CD4-positive, CD25-positive, alpha-beta regulatory T cell (primary cell): ENCODE measurements at places on chromosomes 16 and 17. TPM values are rescaled to one million over a fixed set of nuclear protein-coding genes. Genes with fewer than 3 reads are reported as not detected.

The SEZ6 gene
- 0.76 TPM for total RNA-seq

DNA sequence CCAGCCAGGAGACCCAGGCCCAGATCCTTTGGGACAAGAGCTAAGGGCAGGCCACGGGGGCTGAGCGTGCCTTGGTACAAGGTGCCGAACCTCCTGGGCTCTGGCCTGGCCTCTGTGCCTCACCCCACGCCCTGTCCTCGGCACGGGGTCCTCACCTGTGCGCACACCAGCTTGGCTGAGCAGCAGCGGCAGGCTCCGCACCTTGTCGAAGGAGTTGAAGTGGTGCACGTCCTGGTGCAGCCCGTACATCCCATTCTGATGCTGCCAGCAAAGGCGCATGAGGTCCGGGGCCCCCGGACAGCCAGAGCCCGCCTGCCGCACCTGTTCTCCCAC is 5.3 kb downstream of the SGSH start:
- no peaks in the 10 kb centered on the region for H3K27me3 ChIP-seq
- H3K36me3 ChIP-seq = peaks cover 62% of the 10 kb centered on the region
- H3K27ac ChIP-seq = no peak overlapping the region
- H3K4me1 ChIP-seq = peaks cover 19% of the 10 kb centered on the region

DNA sequence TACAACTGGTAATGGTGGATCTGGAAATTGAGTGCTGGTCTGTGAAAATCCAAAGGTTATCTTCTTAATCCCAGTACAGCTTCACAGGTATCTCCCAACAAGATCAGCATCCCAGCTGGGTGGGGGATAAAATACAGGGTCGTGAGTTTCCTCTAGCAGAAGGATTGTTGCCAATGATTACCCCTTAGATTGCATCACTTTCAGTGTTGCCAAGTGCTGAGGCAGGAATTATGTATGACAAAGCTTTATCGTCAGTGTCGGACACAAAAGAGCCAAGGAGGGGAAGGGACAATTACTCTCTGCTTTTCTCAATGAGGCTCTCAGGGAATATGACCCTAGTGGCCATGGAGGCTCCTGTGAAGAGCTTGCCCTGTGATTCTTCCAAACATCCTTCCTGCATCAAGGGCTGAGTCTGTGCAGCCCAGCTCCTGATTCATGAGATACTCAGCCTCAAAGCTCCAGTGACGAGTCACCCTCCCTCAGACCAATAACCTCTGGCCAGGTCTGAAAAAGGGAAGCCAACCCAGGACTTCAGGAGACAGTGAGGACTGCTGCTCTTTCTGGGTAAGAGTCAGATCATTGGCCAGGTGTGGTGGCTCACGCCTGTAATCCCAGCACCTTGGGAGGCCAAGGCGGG is 15.0 kb downstream of the OR1F1 start:
- no peaks in the 10 kb centered on the region for H3K36me3 ChIP-seq
- no peak overlapping the region for H3K27ac ChIP-seq
- H3K4me3 ChIP-seq = no peak overlapping the region
- H3K4me1 ChIP-seq = no peaks in the 10 kb centered on the region
- DNase-seq = no peak

GRCh38 chr16:81544700-81545271 is 100.2 kb downstream of the CMIP start:
- H3K36me3 ChIP-seq = no peaks in the 10 kb centered on the region
- no peaks in the 10 kb centered on the region for H3K27me3 ChIP-seq
- no peak for DNase-seq
- H3K4me3 ChIP-seq = no peak overlapping the region
- H3K4me1 ChIP-seq = no peaks in the 10 kb centered on the region
- no peak overlapping the region for H3K27ac ChIP-seq

The DLX3 gene
- total RNA-seq = not detected

- H3K4me3 ChIP-seq = peak overlapping the region; percentile 24
- no peaks in the 10 kb centered on the region for H3K27me3 ChIP-seq
- H3K4me1 ChIP-seq = peaks cover 33% of the 10 kb centered on the region
Observed at GRCh38 chr17:81980707-81981343, 3.4 kb downstream of the ASPSCR1 start.

DNA sequence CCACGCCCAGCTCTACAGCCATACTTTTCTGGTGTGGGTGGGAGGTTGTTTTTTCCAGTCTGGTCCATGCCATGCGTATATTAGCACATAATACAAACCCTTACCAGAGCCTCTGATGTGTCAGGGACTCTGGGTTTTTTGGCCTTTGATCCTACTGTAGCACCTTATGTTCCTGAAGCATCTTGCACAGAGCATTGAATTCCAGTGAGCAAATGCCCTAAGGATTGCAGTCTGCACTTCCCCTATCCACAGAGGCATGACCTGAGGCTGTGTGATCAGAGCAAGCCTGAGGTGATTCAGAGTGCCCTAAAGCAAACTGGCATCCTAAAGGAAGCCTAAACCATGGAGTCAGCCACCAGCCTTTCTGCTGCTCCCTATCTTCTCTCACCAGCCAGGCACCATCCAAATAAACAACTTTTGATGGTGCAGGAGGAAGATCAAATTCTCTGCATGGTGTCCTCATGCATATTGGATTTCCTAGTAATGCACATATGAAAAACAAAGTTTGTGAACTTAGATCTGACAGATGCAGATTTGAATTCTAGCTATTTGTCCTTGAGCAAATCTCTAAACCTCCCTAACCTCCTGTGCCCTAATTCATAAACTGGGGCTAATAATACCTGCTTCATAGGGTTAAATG is 41.2 kb upstream of the HAS3 start:
- no peaks in the 10 kb centered on the region for H3K27me3 ChIP-seq
- DNase-seq = no peak
- H3K36me3 ChIP-seq = peaks cover 2% of the 10 kb centered on the region
- no peak overlapping the region for H3K4me3 ChIP-seq

The CRYBA1 gene
- total RNA-seq = not detected

GRCh38 chr16:22357635-22357971 is 16.8 kb downstream of the CDR2 start:
- H3K36me3 ChIP-seq = peaks cover 23% of the 10 kb centered on the region
- peak overlapping the region; percentile 72 for H3K4me3 ChIP-seq
- H3K4me1 ChIP-seq = peaks cover 83% of the 10 kb centered on the region

GRCh38 chr17:73624496-73624988 is 19.7 kb downstream of the SDK2 start:
- no peak overlapping the region for H3K27ac ChIP-seq
- no peaks in the 10 kb centered on the region for H3K36me3 ChIP-seq
- H3K27me3 ChIP-seq = no peaks in the 10 kb centered on the region
- no peaks in the 10 kb centered on the region for H3K4me1 ChIP-seq

- H3K27ac ChIP-seq = no peak overlapping the region
- H3K36me3 ChIP-seq = no peaks in the 10 kb centered on the region
- no peak for DNase-seq
- no peaks in the 10 kb centered on the region for H3K27me3 ChIP-seq
Observed at GRCh38 chr16:65225488-65225887, 103.6 kb upstream of the CDH11 start.

- no peak overlapping the region for H3K27ac ChIP-seq
- no peaks in the 10 kb centered on the region for H3K27me3 ChIP-seq
- H3K4me3 ChIP-seq = no peak overlapping the region
- peaks cover 45% of the 10 kb centered on the region for H3K36me3 ChIP-seq
- no peaks in the 10 kb centered on the region for H3K4me1 ChIP-seq
Observed at GRCh38 chr17:3808701-3809100, 7.7 kb upstream of the ITGAE start.

DNA sequence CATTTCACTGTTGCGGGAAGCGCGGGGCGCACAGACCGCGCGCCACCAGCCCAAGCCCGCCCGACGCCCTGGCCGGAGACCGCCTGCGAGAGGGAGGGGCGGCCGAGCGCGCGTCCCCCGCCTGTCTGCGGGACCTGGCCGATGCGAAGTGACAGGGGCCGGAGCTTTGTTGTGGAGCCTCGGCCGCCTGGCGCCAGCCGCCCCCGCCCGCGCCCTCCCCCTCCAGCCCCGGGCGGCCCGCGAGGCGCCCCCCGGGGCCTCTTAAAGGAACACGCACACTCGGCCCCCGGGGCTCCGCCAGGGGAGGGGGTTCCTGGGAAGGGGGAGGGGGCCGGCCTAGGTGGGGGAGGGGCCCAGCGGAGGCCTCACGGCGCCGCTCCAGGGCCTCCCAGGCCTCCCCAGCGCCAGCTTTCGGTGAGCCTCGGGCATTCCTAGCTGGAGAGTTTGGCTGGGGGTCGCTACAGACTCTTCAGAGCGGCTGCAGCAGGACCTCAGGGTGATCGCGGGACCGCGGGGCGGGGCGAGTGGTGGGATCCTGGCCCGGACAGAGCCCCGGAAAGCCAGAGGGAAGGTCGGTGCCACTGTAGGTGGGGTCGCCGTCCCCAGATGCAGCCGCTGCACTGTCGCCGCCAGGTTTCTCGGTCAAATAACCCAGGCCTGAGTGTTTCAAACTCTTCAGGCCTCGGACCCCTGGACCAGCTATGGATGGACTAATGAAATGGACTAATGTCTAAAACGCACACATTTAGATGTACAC is 2.4 kb upstream of the TBX2 start:
- peaks cover 6% of the 10 kb centered on the region for H3K27me3 ChIP-seq
- peaks cover 46% of the 10 kb centered on the region for H3K4me1 ChIP-seq
- H3K27ac ChIP-seq = no peak overlapping the region
- H3K36me3 ChIP-seq = peaks cover 2% of the 10 kb centered on the region
- H3K4me3 ChIP-seq = no peak overlapping the region
- no peak for DNase-seq

DNA sequence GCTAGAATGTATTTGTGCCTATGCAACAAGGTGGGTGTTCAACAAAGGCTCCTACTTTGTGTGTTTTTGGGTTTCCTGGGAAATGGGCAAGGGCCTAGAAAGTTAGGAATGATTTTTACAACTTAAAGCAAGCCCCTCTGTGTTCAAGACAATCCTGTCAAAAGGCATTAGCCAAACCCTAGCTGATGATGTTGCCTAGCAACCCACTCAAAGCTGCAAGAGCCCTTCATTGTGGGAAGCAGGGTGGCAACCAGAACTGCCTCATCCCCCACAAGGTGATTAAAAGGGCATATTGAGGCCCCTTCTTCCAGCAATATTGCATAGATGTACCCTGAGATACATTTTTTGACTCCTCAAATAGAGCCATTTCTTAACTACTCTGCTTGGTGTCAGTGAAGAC is 16.0 kb upstream of the RASL10B start:
- no peak overlapping the region for H3K27ac ChIP-seq
- H3K27me3 ChIP-seq = no peaks in the 10 kb centered on the region
- DNase-seq = no peak
- H3K4me1 ChIP-seq = peaks cover 9% of the 10 kb centered on the region

- peaks cover 9% of the 10 kb centered on the region for H3K27me3 ChIP-seq
- no peak for DNase-seq
- no peaks in the 10 kb centered on the region for H3K4me1 ChIP-seq
- H3K4me3 ChIP-seq = no peak overlapping the region
Observed at GRCh38 chr17:14791221-14791620, 473.9 kb downstream of the PMP22 start.
